ENCODE measurements at places on chromosomes 2 and 18. TPM values are rescaled to one million over a fixed set of nuclear protein-coding genes. Genes with fewer than 3 reads are reported as not detected.

MDH1B gene
- total RNA-seq = 0.54 TPM

DCDC2C gene
- total RNA-seq = not detected

PDE1A gene
- total RNA-seq = 0.90 TPM

HOXD4 gene
- not detected for total RNA-seq

POTEC gene
- total RNA-seq = not detected

FSHR gene
- total RNA-seq = not detected

SLC38A11 gene
- total RNA-seq = under 0.01 TPM

ITGA4 gene
- total RNA-seq = 20.6 TPM

TUBA4B gene
- not detected for total RNA-seq

LAPTM4A gene
- 221 TPM for total RNA-seq

MC5R gene
- not detected for total RNA-seq

IHH gene
- total RNA-seq = not detected

DSG1 gene
- not detected for total RNA-seq

LHCGR gene
- total RNA-seq = under 0.01 TPM

TRAPPC8 gene
- 54.3 TPM for total RNA-seq

ARHGAP25 gene
- 0.36 TPM for total RNA-seq

RAMP1 gene
- total RNA-seq = 19.2 TPM

FAHD2A gene
- total RNA-seq = 35.0 TPM

IL1F10 gene
- not detected for total RNA-seq

EPB41L3 gene
- total RNA-seq = 90.5 TPM

TTC31 gene
- total RNA-seq = 9.2 TPM

RSAD2 gene
- not detected for total RNA-seq

SPP2 gene
- total RNA-seq = not detected

FOSL2 gene
- total RNA-seq = 31.4 TPM

SH2D6 gene
- total RNA-seq = 0.36 TPM

LRRC30 gene
- not detected for total RNA-seq

CCDC150 gene
- total RNA-seq = 3.8 TPM

OSR1 gene
- 12.4 TPM for total RNA-seq

ESPNL gene
- total RNA-seq = 1.4 TPM

EHD3 gene
- total RNA-seq = 39.8 TPM

TEX44 gene
- not detected for total RNA-seq
